ENCODE measurements at places on chromosomes 5 and 9.

DNA sequence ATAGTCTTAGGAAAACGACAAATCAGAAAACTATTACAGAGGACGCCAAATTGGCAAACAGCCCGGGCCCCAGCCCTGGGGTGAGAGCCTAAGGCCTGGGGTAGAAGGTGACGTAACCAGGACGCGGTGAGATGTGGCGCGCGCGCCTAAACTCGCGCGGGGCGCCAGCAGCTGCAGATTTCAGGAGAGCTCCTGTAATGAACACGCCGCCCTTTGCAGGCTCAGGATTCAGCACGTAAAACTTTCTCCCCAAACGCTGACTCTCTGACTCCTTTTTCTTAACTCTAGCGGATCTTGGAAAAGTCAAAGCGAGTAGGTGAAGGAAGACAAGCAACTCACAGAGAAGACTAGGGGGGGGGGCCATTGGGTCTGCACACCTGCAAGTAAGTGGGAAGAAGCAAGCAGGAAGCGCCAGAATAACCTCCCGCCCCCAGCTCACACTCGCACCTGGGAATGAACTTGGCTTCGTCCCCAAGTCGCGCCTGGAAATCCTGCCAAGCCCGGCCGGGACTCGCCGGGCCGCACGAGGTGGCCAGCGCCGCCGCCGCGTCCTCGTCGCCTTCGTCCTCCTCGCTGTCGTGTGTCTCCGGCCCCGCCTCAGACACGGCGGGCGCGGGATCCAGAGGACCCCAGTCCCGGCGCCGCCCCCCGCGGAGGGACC, 822 bp downstream of the RASEF start:
- DNase-seq = peak; percentile 48

- DNase-seq = no peak
These were observed at the start of gene FABP6 for GRCh38 chr5:160229190-160229742. TSS of gene FABP6 (plus strand) at chr5:160229506. CDS start at chr5:160229558, 52 bp downstream.

DNA sequence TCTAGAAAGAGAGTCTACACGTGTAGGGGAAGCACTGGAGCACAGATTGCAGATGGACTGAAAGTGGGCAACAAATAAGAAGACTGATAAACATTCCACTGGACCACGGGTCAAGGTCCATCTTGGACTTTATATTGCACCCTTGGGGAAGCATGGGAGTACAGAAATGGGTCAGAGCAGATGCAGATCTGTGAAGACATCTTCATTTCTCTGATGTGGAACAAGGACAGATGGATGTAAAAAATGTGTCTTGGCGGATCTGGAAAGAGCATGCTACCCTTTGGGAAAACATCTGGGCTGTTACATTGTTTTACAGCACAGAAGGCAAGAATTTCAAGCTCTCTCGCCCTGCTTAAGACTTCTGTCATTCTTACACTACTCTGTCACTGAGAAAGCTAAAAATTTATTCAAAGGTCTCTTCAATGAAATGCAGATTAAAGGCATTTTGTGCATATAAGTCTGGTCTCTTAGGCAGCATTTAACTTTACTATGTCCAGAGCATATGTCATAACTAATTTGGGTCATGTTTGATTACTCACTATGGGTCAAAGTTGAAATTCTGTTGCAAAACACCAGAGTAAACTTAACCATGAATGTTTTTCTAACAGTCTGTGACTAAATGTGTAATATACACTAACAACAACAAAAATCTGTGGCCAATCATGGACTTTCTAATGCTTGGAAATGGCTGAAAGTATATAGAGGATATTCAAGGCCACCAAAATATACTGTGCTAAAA, 756.4 kb upstream of the DMAC1 start:
- no peak for DNase-seq

DNA sequence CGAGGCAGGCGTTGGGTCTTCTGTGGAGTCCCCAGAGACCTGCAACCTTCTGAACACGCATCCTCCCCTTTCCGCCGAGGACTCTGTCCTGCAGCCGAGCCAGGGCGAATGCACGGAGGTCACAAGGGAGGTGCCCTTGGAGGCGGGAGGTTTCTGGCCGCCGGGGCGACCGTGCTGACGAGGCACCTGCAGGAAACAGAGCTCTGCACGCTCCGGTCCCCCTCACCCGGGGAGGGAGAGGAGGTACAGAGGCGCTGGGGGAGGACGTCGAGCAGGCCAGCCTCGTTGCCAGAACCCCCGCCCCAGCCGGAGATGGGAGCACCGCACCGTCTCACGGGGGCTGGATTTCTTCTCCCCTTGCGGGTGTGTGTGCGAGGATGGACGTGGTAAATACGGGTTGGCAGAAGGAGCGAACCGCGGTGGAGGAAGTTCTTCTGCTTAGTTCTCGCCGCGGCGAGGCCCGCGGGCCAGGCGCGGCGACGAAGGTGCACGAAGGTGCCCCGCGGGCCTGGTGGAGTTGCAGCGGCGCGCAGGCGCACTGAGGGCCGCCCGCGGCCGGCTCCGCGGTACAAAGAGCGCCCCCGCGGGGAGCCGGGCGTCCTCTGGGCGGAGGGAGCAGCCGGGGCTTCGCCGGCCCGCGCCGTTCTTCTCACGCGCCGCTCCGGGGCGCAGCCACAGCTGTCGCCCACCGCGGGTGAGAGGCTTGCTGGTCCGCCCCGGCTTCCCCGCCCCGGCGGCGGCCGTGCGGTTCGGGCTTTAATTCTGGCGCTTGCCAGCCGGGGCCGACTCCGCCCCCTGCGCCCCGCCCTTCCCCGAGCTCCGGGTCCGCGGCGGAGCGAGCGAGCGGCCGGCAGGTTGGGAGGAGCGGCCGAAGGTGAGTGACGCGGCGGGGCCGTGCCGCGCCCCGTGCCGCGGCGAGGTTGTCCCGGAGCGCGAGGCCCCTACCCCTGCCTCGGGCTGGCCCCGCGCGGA, 289.5 kb downstream of the DOCK8 start:
- peak; percentile 49 for DNase-seq

- DNase-seq = peak; percentile 75
These were observed 39.0 kb downstream of the ITK start for GRCh38 chr5:157219491-157220271.

DNA sequence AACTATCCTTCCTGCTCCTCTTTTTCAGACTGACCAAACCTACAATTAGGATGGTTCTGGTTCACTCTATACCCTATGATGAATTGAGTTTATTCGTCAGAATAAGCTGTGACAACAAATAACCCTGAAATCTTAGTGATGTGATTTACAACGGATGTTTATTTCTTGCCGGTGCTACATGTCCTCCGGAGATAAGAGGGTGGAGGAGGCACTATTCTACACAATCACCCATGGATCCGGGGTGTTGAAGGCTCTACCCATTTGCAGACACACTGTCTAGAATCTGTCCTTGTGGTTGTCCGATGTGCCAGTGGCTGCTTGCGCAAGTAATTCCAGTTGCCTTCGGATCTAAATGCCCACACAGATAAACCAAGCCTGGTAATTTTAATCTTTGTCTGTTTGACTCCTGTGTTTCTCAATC, 44.7 kb downstream of the CDC14B start:
- no peak for DNase-seq

GRCh38 chr5:154384480-154385235, 61.1 kb upstream of the SAP30L start:
- no peak for DNase-seq

DNA sequence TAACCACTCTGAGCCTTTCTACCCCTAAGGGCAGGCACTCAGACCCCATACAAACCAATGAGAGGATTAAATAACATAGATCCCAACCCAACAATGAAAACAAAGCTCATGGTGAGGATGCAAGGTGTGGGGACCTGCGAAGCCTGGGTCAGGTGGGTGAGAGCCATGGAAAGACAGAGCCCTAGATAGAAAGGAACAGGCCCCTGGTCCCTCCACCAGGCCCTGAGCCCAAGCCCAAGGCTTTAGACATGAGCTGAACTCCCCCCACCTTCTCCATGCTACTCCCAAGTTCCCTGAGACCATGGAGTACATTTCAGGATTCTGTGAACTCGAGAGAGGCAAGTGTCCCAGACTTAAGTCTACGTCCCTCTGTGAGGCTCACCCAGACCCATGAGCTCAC, 106.5 kb downstream of the SAXO1 start:
- no peak for DNase-seq

Measured in fibroblast of skin of right biceps (primary cell).